ENCODE measurements at places on chromosomes 4 and X.

- DNase-seq: no peak
Observed at GRCh38 chr4:15392053-15392805, 35.6 kb upstream of the C1QTNF7 start.

DNA sequence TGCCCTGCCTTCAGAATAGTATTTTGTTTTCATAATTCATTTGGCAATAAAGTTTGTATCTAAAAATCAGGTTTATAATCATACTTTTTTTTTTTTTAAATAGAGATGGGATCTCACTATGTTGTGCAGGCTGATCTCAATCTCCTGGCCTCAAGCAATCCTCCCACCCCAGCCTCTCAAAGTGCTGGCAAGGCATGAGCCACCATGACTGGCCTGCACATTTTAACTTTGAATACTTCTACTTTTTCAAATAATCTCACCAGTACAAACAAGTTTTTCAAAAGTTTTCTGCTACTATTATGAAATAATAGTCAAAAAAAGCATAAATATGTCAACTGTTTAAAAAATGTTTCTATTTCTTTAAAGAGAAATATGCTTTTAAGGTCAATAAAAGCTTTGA is 69.6 kb upstream of the GPR34 start:
- DNase-seq: no peak

DNA sequence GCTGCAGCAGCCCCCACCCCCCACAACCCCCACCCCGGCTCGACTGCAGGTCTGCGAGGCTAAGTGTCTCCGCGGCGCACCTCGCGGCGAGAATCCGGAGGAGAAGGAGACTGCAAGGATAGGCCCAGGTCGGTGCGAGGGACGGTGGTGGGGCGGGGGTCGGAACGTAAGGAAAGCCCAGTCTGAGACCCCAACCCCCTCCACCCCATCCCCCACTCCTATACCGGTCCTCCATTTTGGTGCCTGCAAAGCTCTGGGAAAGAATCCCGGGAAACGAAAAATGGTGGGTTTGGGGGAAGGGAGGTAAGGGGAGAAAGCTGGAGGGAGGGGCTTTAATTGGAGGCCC is 614 bp downstream of the BEX3 start:
- peak; percentile 56 for DNase-seq

- DNase-seq: no peak
Observed at GRCh38 chr4:177285953-177286352, 23.7 kb upstream of the NEIL3 start.

DNA sequence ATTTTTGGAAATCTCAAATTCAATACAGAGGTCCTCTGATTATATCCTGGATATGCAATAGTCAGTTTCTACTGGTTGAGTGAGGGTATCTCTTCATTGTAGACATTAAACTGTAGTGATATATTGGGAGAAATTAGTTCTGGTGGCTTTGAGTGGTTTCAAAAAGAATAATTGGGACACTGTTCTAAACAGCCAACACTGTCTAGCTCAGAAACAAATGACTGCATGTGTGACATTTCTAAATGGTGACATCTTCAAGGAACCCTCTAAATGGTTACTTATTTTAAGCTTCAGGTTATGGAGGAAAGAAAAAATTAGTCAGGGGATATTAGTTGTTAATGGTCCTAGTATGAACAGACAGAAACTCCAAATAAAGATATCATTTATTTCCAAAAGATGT is 186.2 kb downstream of the LARP7 start:
- no peak for DNase-seq

DNA sequence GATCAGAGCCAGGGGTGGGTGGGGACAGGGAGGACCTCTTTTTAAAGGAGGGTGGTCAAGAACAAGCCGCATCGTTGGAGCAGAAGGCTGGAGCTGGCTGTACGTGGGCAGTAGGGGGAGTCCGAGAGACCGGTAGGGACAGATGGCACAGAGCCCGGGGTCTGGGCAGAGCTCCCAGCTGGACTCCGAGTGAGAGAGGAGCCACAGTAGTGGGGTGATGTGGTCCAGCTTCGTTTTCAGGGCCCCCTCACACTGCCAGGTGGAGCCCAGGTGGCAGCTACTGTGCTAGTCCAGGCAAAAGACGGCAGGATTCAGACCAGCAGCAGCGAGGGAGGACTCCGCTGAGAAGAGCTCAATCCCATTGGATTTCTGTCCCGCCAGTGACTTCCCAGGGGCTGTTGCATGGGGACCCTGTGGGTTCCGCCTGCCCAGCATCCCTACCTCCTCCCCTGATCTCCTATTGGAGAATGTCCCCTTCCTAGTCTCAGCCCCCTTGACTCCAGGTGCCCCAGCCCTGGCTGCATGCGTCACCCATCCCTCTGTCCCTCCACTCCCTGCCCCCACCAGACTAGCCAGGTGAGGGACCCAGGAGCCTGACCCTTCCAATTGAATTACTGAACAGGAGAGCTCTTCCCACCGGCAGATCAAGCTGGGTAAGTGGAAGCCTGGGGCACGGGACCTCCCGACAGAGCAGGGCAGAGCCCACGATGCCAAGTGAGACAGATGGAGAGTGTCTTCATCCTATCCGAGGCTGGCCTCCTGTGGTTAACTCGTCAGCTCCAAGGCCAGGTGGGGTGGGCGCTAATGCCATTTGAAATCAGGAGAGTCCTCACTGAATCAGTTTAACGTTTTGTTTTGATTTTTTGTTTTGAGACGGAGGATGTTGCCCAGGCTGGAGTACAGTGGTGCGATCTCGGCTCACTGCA is 2.9 kb downstream of the ARHGAP4 start:
- DNase-seq: peak; percentile 82

DNA sequence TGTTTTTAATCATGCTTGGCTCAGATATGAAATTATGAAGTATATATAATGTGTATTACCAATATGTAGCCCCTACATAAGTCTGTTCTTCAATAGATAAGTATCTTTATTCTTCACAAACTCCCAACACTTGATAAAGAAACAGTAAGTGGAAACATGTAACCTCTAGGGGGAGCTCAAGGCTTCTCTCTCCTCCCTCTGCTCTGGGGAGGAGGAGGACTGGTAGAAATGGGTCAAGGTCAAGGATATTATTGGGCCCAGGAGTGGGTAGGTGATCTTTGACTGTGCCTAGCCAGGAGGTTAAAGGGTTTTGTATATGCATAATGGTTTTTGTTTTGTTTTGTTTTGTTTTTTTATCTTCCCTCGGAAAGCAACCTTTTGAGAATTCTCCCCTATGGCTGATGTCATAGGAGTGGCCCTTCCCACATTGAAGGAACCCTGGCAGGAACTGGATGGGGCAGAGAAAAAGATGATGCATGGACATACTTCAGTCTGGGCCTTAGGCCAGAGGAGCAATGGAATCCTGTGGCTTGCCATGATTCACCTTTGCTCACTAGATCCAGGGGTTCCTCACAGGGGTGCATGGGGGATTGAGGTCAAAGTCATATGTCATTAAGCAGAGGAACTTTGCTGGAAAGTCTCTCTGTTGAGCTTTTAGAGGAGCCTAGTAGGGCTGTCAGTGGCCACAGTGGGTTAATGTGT is 460.3 kb downstream of the MID1IP1 start:
- no peak for DNase-seq

DNA sequence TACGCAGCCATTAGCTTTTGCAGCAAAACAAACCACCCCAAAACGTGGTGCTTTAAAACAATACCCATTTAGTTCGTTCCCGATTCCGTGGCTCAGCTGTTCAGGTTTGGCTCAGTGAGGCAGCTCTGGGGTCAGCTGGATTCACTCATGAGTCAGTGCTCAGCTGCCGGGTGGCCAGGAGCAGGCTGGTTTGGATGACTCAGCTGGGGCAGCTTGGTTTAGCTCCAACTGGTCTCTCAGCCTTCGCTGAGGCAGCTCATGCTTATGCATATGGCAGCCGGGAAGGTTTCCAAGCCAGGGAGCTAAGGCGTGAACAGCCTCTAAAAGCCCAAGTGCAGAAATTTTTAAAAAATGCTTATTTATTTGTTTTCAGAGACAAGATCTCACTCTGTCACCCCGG is 13.3 kb upstream of the CD99 start:
- peak; percentile 74 for DNase-seq

DNA sequence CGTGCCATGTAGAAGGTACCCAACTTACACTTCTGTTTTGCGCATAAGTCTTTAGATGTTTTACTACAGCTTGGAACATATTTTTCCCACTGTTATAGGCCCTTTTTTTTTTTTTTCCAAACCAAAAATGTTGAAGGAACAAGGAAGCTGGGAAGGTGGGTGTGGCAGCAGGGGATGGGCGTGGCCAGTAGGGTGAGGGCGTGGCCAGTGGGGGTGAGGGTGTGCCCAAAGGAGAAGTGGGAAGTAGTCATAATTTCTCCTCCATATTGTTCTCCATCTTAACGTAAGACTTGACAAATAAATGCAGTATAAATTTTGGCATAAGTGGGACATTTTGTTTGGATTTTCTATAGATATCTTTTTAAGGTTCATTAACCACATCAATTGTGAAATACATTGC is 30.4 kb downstream of the CLDN22 start:
- no peak for DNase-seq

GRCh38 chr4:105622269-105622668 is 69.8 kb downstream of the ARHGEF38 start:
- DNase-seq: no peak

DNA sequence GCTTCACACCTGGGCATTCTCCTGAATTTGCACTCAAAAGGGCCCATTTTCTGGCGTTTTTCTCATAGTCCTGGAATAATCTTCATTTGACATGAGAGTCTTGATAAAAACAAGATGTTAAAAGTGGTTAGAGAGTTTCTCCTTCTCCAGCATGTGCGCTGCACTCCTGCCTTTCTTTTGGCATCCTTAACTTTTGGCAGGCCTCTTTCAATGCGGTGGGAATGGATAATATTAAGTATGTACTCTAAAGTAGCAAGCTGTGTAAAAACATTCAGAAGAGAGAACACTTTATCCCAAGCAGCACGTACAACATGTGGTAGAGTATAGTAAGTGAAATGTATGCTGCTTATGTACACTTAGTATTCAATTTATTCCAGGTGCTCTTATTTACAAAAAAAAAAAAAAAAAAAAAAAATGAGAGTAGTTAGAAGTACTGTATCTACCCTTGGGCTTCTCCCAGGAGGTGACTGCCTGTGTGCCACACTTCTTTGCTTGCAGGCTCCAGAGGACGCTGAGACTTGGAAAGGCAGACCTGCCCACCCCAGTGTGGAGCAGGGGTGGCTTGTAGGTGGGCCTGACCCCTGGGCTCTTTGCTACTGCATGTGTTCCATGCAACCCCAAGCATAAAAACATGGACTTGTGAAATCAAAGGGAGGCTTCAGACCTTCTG is 3.9 kb downstream of the FGF2 start:
- DNase-seq: peak; percentile 69

GRCh38 chr4:180219080-180219479 is 2024.1 kb upstream of the TENM3 start:
- DNase-seq: no peak

DNA sequence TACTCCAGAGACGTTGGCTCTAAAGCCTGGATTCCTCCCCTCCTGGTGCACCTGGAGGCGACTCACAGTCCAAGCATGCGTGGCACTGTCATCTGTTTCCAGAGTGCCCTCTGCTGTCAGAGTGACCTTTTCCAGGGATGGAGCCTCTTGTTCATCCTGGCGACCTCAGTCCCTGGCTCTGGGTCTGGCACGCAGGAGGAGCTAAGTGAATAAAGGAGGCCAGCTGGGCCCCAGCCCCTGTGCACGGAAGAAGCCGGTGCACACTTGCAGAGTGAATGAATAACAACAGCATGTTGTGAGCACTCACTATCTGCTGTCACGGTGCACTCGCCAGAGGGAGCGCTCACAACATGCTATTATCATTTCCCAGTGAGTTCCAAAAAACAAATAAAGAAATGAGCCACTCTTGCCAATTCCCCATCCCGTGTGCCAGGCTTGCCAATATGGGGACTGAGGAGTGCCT is 27.8 kb upstream of the PSAPL1 start:
- DNase-seq: peak; percentile 40

- no peak for DNase-seq
Observed at GRCh38 chrX:109880629-109881028, 122.3 kb upstream of the TMEM164 start.

DNA sequence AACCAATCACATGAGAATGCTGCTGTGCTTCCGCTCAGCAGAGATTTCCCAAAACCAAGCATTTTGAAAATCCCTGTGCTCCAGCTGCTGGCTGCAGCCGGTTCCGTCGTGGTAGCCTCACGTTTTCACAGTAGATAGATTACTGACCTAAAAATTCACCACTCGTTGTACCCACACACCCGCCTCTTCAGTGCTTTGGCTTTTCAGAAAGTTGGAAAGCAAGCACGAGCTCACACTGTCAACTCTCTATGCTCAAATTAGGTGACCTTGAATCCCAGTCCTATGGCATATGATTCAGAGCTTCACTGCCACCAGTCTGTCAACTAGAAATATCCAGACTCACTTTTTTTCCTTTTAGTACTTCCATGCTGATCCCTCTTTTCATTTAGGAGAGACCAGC is 168.9 kb downstream of the DCTD start:
- no peak for DNase-seq

DNA sequence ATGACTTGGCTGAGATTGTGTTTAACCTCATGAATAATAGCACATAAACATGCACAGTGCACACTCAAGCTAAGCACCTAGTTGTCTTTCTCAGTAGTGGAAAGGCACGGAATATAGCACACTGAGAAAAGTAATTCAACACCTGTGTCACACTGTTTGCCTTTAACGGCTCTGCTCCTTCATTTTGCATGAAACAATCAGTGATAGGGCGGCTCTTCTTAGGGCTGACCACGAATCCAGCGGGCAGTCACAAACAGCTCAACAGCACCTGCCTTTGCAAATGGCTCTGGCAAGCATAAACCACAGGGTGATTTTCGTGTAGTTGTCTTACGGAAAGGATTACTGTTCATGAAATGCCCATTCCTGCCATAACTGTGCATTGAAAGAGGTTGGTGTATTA is 954.0 kb upstream of the TENM3 start:
- no peak for DNase-seq

DNA sequence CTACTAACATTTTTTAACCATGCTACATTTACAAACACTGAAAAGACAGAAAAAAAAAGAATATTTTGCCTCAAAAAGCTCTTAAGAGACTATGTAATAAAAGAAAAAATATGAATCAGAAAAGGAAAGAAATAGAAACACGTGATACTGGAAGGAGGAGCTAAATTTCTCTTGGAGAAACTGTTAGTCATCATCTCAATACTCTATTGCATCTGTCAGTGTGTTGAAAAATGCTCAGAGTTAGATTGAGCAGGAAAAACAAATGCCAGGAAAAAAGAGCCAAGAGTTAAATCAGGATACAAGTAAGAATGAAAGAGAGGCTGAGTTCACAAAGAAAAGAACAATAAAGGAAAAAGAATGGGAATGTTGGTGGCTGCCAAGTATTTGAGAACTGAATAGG is 2.6 kb downstream of the RAB28 start:
- no peak for DNase-seq

DNA sequence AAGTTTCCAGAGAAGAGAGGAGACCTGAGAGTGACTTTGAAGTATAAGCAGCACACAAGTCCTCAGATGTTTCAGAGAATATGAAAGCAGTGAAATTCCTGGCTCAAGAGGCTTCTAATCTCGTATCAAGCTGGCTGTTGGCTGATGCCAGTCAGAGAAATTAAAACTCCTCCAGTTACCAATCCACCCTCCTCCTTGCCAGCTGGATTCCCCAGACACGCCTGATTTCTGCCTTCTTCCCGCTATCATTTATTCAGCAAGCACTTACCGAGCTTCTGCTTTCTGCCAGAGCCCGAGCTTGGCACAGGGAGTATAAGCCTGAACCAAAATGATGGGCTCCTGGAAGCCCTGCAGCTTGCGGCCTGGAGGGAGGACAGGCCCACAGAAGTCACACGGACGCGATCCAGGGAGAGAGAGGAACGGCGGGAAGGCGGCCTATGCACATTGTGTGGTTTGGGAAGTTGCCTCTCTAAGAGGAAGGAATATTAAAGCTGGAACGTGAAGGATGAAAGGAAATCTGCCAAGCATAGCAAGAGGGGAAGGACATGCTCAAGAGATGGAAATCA is 102.4 kb upstream of the TBL1X start:
- peak; percentile 44 for DNase-seq

- DNase-seq: no peak
Observed at GRCh38 chr4:119748853-119749252, 120.2 kb upstream of the PDE5A start.

Data from femur (tissue), 1 donor.